ENCODE measurements at places on chromosomes 1 and 21.
A peak's percentile ranks its signal among the peaks of the same experiment; 100 is the strongest.

GRCh38 chr1:232335261-232335660, 294.7 kb downstream of the SIPA1L2 start:
- no peak for DNase-seq

GRCh38 chr1:195948123-195948895, 659.9 kb downstream of the KCNT2 start:
- no peak for DNase-seq

DNA sequence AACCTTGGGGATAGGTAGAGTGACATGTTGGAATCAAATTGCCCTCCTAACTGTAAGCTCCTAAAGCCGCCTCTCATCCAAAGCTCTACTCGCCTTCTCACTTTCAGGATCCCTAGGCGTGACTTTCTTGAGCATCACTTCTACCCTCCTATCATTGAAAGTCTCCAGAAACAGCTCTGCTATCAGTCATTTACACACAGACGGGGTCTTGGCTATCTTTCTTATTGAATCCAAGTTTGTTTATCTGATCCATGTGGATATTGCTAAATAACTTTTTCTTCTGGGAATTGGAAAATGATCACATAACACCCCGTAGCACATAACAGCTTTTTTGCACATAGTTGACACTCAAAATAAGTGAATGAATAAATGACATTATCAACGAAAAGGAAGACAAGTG, 216.4 kb upstream of the KIAA0040 start:
- no peak for DNase-seq

- DNase-seq: no peak
Observed at GRCh38 chr1:22280526-22280925, 137.6 kb upstream of the WNT4 start.

DNA sequence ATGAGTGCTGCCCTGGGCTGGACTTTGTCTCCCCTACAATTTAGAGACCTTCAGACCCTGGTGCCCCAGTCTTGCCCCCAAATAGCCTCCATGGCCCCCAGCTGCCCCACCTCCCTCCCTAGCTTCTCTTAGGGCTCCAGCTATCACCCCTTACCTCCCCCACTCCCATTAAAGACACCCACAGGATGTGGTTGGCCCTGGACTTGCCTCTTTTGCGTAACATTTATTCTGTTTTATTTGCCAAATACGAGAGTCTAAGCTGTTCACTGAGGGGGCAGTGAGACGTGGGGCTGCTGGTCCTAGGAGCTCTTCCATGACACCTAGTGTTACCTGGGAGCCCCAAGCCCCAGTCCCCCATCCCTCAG, 4.5 kb downstream of the ZC3H12A start:
- DNase-seq: peak; percentile 68

DNA sequence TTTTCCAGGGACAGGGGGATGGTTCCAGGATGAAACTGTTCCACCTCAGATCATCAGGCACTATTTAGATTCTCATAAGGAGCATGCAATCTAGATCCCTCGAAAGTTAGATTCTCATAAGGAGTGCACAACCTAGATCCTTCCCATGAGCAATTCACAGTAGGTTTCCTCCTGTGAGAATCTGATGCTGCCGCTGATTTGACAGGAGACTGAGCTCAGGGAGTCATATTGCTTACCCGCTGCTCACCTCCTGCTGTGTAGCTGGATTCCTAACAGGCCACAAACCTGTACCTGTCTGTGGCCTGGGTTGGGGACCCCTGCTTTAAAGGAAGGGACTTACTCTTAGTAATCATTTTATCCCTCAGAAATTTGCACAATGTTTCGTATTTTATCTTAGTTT, 9.3 kb downstream of the CTH start:
- no peak for DNase-seq

GRCh38 chr1:93701629-93702028, 20.0 kb upstream of the BCAR3 start:
- peak; percentile 100 for DNase-seq

DNA sequence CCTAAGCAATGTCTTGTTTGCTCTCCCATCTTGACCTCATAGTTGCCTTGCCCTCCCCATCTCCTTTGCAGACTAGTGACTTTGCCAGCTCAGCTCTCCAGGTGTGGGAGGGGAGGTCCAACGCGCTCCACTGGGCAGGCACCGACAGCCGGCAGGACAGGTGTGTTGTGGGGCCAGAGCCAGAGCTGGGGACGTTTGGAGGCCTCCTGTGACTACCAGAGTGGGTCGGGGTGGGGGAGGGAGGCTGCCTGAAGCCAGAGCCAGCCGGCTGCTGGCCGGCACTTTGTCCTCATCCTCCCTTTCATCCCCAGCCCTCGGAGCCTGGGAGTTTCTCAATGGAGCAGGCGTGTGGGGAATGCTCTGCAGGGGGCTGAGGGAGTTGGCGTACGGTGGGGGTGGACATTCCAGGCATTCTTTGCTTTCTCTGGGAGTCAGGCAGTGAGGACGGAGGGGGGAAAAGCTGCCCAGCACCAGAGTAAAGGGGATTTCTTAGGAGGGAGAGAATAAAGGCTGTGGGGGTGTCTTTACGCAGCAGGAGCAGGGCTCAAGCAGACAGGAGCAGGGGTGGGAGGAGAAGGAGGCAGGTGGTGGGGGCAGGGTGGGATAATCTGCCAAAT, 20.2 kb downstream of the NUAK2 start:
- peak; percentile 97 for DNase-seq

- no peak for DNase-seq
Observed at GRCh38 chr1:12402159-12402673, 172.4 kb downstream of the VPS13D start.
